ENCODE measurements at places on chromosomes 4 and X.

DNA sequence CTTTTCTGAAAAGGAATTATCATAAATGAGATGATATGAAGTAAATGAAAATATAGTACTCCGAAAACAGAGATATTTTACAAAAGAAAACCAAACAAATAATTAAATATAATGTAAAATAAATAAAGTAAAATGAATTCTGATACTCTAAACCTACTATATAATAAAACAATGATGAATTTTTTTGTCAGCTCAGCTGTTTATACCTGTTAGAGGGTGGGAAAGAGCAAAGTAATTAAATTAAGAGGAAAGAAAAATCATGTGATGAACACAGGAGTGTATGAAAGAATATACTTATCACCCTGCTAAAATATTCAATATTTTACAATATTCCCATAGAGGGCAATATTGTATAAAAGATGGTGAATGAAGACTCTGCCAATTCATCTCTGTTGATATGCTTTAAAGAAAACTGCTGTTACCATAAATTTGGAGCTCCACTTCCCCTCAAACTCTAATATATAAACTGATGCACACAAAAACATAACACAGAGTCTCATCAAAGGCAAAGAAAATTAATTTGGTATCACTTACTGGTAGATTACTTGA is 6.5 kb upstream of the NDST4 start:
- no peak for DNase-seq

DNA sequence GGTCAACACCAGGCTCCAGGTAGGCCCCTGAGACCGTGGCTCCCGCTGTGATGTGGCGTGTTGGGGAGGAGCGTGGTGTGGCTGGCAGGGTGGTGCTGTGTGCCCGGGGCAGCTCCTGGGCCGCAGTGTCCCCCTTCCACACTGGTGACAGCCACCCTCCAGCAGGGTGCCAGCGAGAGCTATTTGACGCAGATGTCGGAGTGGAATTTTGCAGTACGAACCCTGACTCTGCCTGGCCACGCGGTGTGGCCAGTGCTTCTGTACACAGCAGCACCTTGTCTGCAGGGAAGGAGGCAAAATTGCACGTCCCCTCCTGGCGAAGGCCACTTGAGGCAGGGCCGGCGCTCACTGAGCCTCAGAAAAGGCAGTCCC is 53.2 kb downstream of the CPZ start:
- no peak for DNase-seq

GRCh38 chr4:120819805-120820437 is 102.6 kb downstream of the PRDM5 start:
- no peak for DNase-seq

DNA sequence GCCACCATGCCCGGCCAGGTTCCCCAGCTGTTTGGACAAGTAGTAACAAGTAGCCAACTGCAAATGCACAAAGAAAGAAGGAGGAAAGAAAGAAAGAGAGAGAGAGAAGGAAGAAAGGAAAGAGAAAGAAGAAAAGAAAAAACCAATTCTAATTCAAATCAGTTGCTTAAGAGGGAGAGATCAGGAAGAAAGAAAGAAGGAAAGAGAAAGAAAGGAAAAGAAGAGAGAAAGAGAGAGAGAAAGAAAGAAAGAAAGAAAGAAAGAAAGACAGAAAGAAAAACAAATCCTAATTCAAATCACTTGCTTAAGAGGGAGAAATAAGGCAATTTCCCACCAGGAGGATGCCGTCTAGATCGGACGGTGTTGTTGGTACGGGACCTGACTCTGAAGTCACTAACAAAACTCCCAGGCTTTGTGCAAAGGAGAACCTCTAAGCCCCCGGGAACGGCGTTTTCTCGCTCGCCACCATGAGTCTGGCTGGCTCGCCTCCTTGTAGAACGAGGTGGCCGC is 95.5 kb upstream of the PPP2R3B start:
- no peak for DNase-seq

- no peak for DNase-seq
Measured at GRCh38 chr4:98491899-98492559, 166.4 kb downstream of the TSPAN5 start.

DNA sequence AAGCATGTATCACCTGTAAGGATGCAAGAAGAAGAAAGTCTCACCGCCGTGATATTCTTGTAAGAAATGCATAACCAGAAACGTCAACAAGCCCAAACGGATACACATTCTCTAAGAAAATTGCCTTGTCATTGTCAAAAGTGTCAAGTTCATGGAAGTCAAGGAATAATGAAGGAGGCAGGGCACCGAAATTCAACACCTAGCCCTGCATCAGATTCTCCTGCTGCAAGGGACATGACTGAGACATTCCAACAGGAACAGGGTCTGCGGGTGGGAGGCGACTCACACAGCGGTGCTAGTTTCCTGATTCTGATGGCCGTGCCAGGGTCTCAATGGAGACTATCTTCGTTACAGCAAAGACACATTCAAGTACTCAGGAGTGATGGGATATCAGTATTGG is 26.7 kb downstream of the IRF2 start:
- DNase-seq: no peak

GRCh38 chrX:42119076-42119475 is 195.7 kb upstream of the CASK start:
- DNase-seq: no peak

DNA sequence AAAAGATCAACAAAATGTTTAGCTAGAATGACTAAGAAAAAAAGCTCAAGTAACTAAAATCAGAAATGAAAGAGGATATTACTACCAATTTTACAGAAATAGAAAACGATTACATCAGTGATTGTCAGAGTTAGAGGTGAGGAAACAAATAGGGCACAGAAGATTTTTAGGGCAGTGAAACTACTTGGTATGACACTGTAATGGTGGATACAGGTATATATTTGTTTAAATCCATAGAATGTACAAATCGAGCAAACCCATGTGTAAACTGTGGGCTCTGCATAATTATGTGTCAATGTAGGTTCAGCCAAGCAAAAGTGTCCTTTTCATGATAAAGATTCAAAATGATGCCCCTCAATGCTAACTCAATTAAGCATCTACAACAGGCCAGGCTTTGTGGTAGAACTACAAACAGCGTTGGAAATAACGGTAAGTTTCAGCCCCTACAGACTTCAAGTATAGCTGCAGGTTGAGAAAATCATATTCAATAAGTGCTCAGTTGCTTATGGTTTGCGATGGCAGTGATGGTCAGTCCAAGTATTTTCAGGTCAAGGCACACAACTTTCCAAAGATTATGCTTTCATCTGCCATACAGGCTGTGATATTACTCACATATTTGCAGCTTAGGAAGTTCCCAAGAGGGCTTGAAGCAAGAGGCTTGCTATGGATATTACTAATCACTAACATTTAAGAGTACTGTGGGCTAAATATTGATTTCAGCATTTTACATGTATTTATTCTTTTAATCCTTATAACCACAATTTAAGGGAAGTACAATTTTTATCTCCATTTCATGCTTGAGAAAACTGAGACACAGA is 158.6 kb downstream of the TET2 start:
- DNase-seq: no peak

DNA sequence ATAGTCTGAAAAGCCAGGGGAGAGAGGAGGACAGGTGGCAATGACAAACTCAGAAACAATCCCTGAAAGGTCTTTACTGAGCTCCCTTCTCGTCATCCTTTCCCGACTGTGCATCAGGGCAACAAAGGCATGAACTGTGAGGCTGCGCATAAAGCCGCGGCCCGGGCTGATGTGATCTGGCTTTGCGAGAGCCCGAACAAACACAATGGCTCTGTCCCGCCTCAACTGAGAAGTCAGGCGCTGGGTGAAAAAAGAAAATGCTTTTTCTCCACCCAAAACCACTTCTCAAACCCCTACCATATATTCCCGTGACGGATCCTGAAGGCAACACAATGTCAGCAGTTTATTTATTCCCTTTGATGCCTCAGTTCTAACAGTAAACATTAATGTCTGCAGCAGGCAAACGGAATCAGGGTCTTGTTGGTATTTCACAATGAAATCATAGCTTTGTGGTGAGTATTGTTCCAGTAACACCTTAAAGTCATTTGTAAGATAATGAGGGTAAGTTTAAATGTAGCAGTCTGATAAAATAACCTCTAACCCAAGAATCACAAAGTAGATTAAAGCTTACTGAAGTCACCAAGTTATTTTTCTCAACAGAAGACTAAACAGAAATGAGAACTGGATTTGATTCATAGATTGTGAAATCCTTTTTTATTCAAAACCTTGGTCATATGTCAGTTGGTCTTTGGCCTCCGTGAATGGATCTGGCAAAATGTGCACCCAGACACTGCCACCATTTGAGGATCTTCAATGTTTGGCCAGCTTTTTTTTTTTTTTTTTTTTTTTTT is 67.4 kb downstream of the APBB2 start:
- no peak for DNase-seq

GRCh38 chr4:146232131-146232722 is 17.9 kb downstream of the REELD1 start:
- no peak for DNase-seq

DNA sequence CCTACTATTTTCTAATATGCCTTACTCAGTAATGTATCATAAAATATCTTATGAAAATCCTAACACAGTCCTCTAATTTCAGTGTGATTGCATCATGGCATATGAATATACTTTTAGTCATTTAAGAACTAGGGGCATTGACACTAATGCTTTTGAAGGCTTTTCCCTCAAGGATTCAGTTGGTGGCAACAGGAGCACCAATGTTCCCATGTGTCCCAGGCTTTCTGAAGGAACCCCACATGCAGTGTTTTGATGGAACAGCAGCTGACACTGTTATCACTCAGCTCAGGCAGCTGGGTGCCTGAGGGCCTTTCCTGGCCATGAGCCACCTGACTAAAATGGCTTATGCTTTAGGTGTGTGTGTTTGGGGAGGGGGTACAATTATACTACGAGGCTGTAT is 348.3 kb downstream of the ARHGAP24 start:
- no peak for DNase-seq

DNA sequence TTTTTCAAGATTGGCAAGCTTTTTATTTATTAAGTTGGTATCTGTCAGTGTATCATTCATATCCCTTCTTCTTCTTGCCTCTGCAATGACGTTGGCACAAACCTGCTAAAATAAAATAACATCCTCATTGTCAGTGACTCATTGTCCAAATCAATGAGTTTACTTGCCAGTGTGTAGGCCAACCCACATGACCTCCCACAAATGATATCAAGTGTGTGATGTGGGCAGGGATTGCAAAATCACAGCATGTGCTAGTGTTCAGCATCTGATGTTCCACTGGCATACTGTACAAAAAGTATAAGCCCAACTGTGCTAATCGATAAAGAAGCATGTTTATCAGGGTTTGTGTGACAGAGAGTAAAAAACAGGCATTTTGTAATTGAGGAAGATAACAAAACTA is 25.5 kb downstream of the GPAT3 start:
- DNase-seq: no peak

- no peak for DNase-seq
Measured at GRCh38 chr4:105387466-105387865, 86.4 kb downstream of the PPA2 start.

DNA sequence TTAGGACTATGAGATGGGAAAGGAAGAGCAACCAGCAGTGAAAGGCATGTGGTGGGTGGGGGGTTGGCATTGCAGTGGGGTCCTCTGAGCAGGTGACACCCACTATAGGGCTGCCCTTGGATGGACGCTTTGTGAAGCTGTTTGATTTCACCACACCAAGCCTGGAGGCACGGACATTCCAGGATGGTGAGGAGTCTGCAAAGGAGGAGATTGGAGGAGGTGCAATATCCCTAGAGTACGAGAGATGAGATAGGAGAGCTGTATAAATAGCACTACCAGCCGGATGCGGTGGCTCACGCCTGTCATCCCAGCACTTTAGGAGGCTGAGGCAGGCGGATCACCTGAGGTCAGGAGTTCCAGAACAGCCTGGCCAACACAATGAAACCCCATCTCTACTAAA is 42.3 kb downstream of the SHOX start:
- DNase-seq: no peak

GRCh38 chrX:40005292-40006011 is 92.3 kb downstream of the BCOR start:
- DNase-seq: no peak

GRCh38 chr4:2275546-2276251 is 13.8 kb upstream of the MXD4 start:
- no peak for DNase-seq

DNA sequence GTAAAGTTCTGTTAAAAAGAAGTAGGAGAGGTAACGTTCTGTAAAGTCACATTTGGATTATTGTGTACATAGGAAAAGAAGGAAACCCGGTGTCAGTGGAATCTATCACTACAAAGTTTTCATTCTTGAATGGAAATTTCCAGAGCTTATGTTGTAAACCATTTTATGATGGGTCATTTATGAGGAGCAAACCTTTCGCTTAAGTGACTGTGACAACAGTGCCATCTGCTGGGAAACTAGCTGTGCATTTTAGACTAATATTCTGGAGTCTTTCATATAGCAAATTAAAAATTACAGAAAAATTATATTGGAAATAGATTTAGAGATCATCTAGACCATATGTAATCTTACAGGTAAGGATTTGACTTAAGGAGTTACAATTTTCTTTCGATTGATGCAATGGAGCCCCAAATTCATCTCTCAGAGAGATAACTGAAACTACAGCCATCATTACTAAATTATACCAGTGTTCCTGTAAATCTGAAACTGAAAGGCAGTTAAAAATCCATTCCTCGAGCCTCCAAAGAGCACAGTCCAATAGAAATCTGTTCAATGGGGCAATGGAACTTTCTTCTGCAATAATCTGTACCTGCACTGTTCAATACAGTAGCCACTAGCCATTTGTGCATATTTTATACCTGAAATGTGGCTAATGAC is 26.9 kb downstream of the ASB9 start:
- DNase-seq: no peak

GRCh38 chrX:54288277-54288676 is 69.6 kb downstream of the WNK3 start:
- DNase-seq: no peak

DNA sequence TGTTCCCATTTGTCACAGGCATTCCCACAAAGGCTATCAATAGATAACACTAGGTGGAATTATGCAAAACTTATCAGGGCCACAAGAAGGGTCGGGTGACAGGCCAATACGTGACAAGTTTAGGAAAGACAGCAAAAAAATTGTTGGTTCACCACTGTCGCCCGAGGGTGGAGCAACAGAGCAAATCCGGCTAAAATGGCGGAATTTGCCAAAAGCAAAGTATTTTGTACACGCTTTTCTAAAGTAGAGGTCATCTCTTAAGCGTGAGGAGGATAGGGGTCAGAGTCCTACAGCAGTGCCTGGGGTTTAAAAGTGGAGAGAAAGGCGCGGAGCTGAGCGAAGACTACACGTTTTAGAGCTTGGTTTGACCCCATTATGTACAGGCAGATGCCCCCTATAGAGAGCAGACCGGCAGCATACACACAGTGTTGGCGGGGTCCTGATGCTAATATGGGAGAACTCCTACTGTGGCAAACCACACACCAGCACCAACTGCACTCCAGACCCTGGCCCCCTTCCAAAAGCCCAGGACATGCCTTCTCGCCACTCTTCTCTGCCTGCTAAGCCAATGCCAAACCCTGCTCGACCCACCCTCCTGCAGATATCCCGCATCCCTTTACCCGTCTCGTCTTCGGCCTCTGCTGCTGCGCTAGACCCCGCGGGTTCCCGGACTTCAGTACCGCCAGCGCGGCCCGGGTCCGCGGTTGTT is 733 bp downstream of the CCNA2 start:
- DNase-seq: no peak

GRCh38 chr4:81136161-81136905 is 78.7 kb downstream of the PRKG2 start:
- DNase-seq: no peak
